SIG-M5 (cell line): ENCODE measurements at places on chromosomes 1 and 21.

GRCh38 chr21:28624626-28625025, 368.1 kb downstream of the LTN1 start:
- DNase-seq, result no peak

DNA sequence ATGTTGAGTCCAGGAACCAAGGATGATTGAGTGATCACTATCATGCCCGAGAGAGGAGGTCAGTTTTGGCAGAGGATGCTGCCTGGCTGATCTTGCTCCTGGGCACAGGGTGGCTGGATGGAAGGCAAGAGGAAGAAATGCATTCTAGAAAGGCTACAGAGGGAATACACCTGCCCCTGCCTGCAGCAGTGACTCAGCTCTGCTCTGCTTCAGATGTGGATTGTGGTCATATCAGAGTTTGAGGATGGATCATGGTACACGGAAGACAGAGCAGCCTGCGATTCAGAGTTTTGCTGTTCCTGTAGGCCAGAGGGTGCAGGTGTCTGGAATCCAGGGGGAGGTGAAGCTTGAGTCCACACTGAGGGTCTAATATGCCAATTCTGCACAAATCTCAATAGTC, 37.2 kb downstream of the PCP4 start:
- DNase-seq, result no peak

GRCh38 chr1:76080552-76081079, 6.1 kb downstream of the ST6GALNAC3 start:
- no peak for DNase-seq

- DNase-seq, result no peak
Measured at GRCh38 chr1:52235646-52236045, 93.8 kb downstream of the ZFYVE9 start.

- DNase-seq, result no peak
Measured at GRCh38 chr1:161095230-161095629, 2.9 kb upstream of the KLHDC9 start.
